Right lobe of liver (tissue), 6 donors: ENCODE measurements at places on chromosomes 5 and 9.

GRCh38 chr9:124808246-124808956, 31.5 kb downstream of the OLFML2A start:
- DNase-seq, result no peak

- no peak for DNase-seq
Measured at GRCh38 chr5:80134876-80135275, 99.7 kb downstream of the THBS4 start.

DNA sequence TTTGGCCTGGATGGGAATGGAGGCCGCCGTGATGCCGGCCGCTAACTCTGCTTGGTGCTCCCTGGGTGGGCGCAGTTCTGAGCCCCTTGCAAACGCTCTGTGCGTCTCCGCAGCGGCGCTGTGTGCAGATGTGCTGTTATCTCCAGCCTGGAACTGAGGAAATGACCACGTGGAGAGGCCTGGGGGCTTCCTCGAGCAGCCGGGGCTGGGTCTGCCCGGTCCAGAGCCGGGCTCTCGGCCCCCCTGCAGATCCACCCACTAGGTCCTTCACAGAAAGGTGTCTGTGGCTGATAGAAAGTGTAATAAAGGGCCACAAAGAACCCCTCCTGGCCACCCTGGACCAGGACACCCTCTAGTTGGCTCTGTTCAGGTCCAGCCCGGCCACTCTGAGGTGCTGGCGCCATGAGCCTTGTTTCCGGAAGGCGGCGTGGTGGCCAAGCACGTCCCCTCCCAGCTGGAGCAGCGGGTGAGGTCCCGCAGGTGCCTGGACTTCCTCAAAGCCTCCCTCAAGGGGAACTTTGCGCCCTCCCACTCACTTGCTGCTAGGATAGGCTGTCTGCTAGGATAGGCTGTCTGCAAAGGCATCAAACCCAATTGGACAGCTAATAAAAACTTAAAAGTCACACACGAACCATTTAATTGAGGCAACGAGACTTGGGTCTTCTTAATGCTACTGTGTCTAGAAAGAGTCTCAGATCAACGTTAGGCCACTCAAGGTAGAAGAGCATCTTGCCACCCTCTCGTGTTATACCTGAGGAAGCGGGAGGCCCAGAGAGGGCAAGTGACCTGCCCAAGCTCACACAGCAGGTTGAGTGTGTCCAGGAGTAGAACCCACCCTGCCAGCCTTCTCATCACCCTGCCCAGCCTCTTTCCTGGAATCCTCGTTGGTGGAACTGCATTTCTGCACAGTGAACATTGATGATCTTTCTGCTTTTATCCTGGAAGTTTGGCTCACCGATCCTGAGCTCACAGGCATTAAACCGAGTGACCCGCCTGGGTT, 109.3 kb upstream of the FCN2 start:
- DNase-seq, result no peak

- no peak for DNase-seq
Measured at GRCh38 chr5:131758520-131758900, 38.3 kb downstream of the FNIP1 start.

DNA sequence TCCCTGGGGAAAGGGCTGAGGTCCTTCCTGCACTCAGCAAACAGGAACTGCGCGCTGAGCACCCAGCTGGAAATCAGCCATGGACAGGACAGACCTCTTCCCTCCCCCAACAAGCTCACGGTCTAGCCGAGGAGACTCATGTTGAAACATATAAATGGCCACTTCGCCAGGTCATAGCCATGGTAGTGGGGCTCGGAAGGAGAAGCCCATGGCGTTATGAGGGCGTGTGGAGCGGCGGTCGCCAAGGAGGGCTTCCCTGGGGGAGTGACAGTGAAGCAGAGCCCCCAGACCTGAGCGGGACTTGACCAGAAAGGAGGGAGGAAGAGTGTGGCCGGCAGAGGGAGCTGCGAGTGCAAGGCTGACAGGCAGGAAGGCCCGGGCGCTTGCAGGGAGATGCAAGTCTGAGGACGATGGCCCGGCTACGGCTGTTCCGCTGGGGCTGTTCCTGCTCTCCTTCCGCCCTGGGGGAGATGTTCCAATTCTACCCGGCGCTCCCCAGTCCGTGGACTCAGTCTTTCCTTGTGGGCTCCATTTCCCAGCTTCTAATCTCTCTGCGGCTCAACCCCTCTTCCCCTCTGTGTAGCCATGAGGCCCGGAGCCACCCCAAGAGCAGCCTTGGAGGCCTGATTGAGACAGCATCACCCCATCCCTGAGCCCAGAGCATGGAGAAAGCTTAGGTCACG, 43.9 kb upstream of the PRRC2B start:
- DNase-seq, result peak; percentile 88

GRCh38 chr5:66742083-66742895, 146.1 kb downstream of the MAST4 start:
- peak; percentile 40 for DNase-seq

DNA sequence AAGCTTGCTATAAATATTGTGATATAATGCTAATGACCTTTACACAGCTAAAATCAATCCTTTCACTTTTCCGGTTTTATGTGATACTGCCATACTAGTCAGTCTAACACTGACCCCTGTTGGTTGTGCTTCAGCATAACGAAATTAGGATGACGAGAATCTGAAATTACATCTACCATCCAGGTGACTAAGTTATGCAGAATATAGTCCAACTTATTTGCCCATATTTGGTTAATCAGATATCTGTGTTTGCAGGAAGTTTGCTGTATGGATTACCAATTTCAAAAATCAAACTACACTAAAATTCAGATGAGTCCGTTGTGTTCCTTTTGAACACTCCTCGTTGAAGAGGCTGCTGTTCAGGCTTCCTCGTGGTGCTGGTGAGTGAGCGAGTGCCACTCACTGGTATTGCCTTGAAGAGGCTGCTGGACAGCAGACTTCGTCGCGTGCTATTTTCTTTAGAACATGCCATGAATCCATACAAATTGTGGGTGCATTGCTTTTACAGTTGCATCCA, 32.5 kb downstream of the TENT4A start:
- DNase-seq, result no peak

DNA sequence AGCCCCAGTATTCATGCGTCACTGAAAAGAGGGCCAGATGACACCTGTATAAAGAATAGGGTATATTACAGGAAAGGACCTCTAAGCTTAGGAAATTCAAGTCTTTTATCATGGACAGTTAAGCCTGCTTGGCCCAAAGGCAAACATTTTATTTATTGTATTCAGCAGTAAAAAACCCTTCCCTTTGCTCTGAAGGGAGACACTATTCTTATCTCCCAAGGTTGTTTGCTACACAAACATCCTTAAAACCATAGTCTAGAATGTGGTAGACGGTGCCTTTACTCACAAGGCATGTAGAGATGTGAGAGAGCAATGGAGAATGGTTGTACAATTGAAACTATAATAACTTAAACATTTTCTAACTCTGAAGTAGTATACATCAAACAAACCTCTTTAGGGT, 33.9 kb downstream of the FTMT start:
- no peak for DNase-seq

DNA sequence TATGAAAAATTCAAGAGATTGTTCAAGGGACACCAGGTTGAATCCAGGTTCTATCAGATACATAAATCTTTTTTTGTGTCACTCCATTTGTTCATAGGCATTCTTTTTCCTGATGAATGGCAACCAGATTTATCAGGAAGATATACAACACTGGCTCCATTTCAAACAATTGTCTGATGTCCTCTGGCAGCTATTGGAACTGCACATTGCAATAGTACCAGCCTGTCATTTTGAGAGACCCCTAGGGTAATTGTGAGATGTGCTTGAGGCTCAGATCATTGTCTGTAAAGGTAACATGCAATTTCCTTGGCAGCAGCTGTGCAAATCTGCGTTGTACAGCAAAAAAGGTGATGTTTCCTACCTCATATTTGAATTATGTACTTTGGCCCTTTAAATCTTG, 25.9 kb downstream of the KCTD16 start:
- DNase-seq, result no peak

GRCh38 chr5:101047181-101047580, 144.1 kb upstream of the ST8SIA4 start:
- DNase-seq, result no peak

DNA sequence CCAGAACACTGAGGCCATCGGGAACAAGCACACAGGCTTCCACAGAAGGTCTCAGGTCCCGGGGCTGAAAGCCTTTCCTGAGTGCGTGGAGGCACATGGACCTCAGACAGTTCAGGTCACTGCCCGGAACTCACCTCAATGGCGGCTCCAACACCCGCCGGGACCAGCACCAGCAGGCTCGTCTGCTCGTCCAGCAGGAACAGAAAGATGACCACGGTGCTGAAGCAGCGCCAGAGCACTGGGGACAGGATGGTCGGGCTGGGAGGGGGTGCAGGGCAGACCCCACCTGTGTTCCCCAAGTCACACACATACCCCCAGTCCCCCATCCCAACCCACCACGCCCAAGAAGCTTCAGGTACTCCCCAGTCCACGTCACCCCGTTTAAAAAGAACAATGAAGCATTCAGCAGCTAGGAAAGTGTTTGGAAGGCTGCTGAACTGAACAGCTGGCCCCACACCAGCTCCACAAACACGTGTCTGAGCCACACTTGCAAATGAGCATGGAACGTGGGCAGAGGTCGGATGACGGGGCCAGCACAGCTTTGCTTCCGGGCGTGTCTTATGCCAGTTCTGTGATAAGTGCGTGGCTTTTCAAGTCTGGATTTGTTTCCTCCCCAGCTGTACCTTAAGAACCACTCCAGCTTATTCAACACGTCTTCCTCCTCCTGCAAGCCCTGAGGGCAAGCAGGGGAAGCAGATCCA, 14.6 kb downstream of the CLPTM1L start:
- DNase-seq, result peak; percentile 84

DNA sequence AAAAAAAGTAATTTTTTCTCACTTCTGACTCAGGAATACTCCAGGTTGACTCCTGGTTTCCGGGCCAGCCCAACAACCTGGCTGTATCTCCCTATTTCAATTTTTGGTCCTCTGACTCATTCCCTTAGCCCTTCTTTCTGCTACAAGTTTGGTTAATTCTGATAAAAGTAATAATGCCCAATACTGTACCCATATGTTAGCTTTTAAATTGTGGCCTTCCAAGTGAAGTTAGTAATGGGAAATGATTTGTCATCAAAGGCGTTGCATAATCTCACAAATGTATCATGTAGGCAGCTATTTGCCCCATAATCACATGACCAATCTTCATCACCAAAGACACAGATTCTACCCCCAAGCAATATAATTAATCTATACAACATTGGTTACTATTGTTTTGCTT, 31.1 kb upstream of the BNC2 start:
- no peak for DNase-seq

DNA sequence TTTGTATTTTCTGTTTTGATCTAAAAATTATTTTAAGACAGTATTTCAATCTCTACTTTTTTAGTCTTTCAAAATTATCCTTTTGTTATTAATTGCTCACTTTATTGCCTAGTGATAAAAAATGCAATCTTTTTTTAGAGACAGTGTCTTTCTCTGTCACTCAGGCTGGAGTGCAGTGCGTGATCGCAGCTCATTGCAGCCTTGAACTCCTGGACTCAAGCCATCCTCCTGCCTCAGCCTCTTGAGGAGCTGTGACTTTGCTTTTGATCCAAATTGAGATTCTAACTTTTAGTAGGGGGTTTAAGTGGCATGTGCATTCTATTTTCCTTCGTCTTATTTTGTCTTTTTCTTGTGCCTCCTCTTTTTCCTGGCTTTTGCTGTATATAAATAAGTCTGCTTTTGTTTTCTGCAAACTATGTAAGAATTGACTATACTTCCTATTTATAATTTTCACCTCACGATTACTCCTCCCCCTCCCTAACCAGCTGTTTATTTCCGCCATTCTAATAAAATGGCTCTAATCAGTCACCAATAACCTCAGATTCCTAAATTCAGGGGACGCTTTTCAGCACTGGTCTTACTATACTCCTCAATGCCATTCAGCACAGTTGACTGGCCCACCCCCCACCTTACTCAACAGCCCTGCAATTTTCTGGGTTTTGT, 32.3 kb downstream of the KLF9 start:
- DNase-seq, result no peak

DNA sequence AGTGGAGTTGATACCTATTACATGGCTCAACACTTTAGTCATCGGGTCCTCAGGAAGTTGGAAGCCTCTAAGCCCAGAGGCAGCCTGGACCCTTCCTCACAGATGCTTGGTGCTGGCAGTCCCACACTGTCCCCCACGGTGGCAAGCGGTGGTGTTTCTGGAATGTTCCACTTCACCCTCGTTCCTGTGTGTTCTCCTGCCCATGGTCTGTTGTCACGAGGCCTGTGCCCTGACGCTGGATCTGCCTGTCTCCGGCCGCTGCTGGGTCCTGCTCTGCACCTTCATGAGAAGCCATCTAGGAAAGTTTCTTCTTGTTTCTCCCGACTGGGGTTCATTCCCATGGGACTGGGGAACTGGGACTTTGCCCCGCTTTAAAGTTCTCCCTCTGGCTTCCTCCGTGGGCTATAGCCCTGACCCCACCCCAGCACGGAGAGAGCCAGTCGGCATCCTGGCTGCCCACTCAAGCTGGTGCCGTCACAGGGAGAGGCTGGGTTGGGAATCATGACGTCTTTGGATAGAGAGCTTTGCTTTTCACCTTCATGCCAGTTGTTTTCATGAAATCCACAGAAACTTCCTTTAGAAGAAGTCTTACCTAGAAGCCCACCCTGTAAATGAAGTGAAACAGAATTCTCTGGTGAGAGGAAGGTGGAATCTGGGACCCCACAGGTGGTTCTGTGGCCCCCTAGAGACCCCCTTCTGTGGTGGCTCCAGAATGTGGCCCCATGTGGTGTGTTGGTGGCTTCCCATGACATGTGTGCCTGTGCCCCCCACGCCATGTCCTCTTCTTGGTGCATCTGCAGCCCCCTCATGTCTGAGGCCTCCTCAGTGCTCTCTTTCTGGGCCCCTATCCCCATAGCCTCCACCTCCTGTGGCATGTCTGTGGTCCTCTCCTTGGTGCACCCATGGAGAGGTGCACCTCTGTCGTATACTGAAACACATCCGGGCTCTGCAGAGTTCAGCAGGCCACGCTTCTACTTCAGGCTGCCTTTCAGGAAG, 43.8 kb downstream of the TRIP13 start:
- DNase-seq, result no peak

- DNase-seq, result no peak
Measured at GRCh38 chr5:29894668-29895067, 1298.8 kb upstream of the CDH6 start.

DNA sequence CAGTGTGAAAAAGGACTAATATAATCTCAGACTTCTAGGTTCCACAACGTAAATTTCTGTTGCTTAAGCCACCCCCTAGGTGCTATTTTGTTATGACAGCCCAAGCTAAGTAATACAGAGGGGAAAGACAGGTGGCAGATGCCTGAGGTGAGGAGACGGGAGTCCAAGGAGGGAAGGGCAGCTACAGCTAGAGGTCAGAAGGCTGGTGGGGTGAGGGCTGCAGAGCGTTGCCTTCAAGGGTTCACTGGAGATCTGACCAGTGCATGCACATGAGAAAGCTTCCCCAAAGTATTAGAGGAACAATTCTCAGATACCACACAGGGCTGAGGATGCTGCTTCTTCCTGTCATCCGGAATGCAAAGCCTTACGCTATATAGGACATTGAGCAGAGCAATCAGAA, 104.7 kb upstream of the IRX4 start:
- DNase-seq, result no peak

DNA sequence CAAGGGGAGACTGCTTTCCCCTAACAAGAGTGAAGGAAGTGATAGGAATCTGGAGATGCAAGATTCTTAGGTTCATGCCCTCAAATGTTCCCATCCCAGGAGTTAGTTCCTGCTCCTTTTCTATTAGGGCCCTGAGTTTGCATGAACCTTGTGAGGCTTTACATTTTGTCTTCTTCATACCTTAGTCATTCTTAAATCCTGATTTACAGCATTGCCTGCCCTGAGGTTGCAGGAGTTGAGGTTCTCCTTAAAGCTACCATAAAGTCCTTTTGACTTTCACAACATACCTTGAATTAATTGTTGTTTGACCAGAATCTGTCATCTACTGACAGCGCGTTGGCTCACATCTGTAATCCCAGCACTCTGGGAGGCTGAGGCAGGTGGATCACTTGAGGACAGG, 151.5 kb upstream of the ABCA1 start:
- no peak for DNase-seq
